Dorsolateral prefrontal cortex (tissue), 122 donors: ENCODE measurements at places on chromosomes 1 and 21.

GRCh38 chr1:47872886-47873285 is 124.3 kb downstream of the TRABD2B start:
- no peak for DNase-seq

DNA sequence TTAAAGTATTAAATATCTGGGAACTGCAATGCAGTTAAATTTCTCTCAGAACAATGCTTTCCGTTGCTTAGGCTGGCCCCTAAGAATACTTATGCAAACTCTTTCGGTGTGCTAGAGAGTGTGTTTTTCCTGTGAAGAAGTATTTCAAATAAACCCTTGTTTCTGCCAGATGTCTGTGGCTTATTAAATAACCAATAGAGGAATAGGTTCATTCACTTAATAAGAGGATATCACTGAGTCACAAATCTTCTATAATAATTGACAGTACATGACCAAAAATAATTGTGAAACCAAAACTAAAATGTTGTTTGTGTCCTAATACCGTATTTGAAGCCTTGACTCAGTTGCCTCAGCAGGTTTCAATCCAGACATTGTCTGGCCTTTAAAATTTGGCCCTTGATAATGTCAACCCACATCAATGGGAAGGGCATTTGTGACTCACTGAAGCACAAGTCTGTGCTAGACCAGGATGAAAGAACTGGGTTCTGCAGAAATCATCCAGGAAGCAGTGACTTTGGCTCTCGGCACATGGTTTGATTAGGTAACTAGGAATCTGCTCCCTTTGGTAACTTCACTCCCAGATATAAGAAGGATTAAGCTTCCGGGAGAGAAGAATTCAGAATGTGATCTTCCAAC is 104.2 kb upstream of the BARHL2 start:
- no peak for DNase-seq

- no peak for DNase-seq
Observed at GRCh38 chr21:16585896-16586295, 856.1 kb downstream of the USP25 start.

DNA sequence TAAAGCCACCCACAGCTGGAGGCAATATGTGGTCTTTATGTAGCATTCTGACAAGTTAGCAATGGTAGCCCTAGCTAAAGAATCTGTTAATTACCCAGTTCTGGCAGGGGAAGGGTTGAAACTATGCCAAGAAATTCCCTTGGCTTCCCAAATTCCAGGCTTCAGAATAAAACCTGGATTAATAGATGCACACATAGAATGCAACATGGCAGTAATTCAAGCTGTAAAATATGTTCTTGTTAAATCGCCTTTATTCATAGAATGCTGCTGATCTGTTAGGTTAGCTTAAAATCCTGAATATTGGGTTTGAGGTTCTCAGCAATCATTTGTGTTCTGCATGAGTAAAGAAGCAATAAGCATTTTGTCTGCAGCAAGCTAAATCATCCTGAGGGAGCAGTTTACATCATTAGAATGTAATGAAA is 80.1 kb downstream of the ZNF326 start:
- DNase-seq, result no peak

- DNase-seq, result peak; percentile 69
Observed at GRCh38 chr1:117754061-117754969, 148.5 kb downstream of the TENT5C start.

DNA sequence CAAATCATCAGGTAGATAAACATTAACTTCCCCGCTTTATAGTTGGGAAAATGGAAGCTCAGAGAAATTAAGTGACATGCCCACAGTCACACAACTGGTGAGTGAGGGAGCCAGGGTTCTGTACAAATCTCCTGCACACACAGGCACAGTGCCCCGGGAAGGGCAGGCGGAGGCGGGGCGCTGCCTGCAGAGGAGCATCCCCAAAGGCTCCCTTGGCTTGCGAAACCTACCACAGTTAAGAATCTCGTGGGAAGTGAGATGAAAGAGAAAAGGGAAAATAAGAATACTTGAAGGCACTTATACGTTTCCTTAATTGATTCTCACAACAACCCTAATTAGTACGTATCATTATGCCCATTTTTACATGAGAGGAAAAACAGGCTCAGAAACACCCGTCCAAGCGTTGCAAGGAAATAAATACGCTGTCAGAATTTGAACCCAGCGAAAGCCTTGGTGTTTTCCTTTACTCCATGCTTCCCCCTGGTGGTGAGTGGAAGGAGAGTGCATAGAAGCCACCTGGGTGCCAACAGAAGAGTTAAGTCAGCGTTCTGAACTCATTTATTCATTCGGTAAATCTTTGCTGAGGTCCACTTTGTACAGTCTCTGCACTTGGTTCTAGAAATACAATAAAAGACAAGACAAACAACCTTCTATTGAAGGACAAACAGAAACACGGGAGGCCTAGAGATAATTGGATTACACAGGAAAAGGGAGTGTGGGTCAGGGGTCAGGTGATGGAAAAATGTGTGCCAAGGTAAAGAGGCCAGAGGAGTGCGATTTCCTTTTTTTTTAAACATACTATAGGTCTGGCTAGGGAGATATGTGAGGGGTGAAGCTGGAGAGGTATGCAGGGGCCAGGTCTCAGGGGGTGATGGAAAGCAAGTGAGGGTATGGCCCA is 28.4 kb downstream of the ACP6 start:
- peak; percentile 33 for DNase-seq

DNA sequence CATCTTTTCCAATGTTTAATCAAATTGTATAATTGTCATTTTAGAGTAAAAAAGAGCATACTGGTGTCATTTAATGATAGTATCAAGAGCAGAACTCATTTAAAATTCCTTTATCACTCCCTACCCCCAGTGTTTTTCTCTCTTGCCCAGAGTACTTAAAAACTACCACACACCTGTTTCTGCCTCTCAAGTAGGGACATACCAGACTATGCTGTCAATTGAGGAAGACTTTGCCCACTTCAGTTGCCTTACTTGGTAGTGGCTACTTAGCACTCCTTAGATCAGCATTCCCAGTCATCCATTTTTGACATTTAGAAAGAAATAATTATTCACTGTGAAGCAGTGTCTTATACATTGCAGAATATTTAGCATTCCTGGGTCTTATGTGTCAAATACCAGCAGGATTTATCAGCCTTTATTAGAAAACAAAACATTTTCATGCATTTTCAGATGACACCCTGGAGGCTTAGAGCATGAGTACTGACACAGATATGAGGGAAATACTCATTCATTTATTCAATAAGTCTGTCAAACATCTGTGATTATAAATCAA is 127.5 kb upstream of the RGS1 start:
- DNase-seq, result no peak

GRCh38 chr21:20330652-20331051 is 667.6 kb upstream of the NCAM2 start:
- no peak for DNase-seq

GRCh38 chr1:179036844-179037465 is 11.3 kb downstream of the FAM20B start:
- no peak for DNase-seq

DNA sequence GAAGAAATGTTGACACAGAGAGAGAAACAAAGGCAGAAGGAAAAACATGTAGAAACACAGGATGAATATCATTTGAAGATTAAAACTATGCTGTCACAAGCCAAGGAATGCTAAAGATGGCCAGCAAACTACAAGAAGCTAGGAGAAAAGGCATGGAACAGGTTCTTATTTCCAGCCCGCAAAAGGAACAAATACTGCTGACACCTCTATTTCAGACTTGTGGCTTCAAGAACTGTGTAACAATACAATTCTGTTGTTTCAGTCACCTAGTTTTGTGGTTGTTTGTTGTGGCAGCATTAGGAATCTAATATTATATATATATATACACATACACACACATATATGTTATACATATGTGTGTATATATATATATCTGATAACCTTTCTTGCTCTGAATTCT is 1543.9 kb downstream of the KCNT2 start:
- no peak for DNase-seq

DNA sequence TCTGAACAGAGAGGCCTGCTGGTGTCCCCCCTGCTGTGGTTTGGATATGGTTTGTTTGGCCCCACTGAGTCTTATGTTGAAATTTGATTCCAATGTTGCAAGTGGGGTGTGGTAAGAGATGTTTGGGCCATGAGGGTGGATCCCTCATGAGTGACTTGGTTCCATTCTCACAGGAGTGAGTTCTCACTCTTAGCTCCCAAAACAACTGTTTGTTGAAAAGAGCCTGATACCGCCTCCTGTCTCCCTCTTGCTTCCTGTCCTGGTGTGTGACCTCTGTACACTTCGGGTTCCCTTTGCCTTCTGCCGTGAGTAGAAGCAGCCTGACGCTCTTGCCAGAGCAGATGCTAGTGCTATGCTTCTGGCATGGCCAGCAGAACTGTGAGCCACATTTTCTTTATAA is 60.5 kb downstream of the C21orf91 start:
- DNase-seq, result no peak

DNA sequence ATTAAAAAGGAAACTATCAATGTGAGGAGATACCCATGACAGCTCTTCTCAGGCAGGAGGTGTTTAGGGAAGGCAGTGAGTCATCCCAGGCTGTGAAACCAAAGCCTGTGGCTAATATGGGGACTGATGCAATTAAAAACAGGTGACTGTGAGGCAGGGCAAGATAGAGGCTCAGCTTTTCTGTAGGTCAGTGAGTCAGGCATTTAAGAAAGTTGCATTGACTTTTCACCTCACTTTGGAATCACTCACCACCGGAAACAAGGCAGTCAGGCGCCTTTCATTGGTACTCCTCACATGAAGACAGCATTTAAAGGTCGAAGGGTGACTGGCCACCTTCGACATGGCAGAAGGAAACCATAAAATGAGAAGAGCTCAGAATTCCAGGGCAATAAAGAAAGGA is 54.5 kb downstream of the PAPPA2 start:
- DNase-seq, result no peak

GRCh38 chr1:209609791-209610630 is 26.5 kb downstream of the CAMK1G start:
- DNase-seq, result no peak

DNA sequence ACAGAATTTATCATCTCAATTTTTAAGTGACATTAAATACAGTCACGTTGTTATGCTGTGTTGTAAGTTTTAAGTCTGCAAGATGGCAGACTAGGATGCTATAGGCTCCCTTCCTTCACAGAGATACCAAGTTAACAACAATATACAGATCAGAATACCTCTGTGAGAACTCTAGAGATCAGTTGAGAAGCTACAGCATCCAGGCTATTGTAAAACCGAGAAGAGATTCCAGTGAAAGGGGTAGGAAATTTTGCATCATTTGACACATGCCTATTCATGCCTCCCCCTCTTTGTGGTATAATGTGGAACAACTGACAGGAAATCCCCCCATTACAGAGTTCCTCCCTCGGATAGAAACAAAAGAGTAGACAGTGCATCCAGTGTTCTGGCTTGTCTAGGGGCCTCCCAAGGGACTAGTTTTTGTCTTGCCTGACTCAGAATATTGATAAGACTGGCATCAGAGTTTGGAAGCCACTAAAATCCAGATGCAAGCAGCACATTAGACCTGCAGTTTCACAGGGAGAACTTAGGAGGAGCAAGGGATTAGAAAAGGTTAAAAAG is 80.6 kb downstream of the LBR start:
- DNase-seq, result no peak

- no peak for DNase-seq
Observed at GRCh38 chr1:196136396-196136795, 471.8 kb downstream of the KCNT2 start.

DNA sequence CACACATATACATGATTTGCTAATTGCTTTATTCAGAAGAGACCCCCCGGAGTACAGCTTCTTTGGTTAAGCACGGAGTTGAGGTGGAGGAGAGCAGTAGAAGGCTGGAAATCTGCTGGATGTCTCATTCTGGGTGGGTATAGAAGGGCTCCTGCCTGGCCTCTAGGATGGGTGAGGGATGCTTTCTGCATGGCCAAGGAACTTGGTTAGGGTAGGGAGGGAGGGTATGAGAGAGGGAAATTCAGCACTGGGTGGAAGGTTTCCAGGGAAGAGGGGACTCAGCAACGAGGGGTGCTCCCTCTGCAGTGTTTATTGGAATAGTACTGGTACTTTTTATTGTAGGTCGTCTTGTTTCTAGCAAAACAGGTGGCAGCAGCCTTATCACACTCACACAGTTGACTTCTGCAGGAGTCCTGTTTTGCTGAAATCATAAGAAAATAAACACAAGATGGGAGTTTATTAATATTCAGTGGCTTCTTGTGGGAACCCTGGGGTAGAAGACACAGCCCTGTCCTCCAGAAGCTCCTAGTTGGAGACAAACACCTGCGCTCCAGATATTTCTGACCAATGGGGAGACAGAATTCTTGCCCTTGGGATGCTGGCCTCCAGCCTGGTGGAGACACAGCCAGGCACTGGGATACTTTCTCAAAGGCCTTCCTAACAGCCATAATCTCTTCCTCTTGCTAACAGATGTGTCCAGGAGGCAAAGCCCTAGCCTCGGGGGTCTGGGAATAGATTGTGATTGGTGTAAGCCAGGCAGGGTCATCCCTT is 3.8 kb downstream of the PLA2G2A start:
- DNase-seq, result no peak

- no peak for DNase-seq
Observed at GRCh38 chr21:45364468-45365185, 40.3 kb upstream of the COL18A1 start.

DNA sequence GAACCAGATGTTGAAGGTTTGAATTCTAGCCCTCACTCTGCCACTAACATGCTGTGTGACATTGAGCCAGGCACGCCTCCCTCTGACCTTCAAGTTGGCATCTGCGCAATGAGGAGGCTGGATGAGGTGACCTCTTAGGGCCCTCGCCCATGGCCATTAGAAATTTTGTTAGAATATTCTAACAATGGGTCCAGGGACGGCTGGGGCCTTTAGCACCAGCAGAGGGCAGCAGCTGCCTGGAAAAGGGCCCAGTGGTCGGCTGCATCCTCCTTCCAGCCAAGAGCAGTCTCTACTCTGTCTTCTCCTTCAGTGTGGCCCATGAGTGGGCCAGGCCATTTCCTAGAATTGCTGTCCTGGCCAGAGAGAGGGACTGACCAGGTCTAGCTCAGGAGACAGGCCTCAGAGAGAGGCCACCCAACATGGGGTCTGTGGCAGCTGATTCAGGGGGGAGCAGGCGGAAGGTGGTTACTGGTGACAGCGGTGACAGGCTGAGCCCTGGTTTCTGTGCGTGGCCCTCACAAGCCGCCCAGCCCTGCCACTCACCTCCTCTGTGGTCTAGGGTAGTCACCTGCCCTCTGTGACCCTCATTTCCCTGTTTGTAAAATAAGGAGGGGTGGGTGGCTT is 101.3 kb upstream of the ACTL8 start:
- DNase-seq, result peak; percentile 72
